Stimulated activated CD8-positive, alpha-beta memory T cell treated with anti-CD3 and anti-CD28 coated beads, Interleukin-4, amount 100 ng/mL, for 1 hour (primary cell): ENCODE measurements at places on chromosomes 2 and 18.

- DNase-seq = no peak
Measured at GRCh38 chr2:214542295-214542694, 131.4 kb downstream of the VWC2L start.

GRCh38 chr2:178105566-178105965 lies 6.7 kb upstream of the RBM45 start:
- no peak for DNase-seq

DNA sequence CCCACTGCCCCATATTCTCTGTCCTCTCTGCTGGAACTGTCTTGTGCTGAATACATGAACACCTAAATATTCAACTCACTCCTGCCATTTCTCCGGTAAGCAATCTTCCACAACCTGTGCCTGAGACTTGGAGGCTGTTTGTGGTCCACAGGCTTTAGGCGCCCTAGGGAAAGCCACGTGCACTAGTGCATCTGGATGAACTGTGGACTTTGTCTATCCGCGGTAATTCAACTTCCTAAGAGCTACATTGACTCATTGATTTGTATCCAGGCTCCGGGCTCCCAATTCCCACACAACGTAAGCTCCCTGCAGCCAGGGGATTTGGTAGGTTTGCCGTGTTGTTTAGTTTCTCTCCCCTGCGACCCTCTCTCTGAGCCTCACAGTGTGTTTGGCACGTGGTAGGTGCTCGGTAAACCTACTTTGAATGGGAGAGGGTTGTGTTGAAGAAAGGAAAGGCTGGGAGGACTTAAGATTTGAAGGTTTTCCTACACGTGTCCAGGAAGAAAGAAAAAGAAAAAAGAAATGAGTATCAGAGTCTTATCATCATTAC lies 718.2 kb downstream of the DPP10 start:
- DNase-seq = no peak

DNA sequence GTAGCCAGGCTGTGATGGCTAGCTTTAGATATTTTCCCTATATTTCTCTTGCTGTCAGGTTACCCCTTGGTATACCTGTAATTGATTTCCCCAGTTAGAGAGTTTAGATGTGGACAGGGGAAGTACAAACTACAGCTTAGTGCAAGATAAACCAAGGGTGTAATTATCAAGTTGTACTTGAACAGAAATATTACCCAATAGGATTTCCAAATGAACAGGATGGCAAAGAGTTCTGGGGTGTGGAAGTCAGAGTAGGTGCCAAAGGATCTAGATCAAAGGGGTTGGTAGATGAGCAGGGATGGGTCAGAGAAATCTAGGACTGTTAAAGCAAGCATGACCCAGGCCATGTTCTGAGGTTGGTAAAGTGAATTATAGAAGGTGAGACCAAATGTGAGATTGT lies 585.2 kb downstream of the CCDC85A start:
- DNase-seq = no peak

DNA sequence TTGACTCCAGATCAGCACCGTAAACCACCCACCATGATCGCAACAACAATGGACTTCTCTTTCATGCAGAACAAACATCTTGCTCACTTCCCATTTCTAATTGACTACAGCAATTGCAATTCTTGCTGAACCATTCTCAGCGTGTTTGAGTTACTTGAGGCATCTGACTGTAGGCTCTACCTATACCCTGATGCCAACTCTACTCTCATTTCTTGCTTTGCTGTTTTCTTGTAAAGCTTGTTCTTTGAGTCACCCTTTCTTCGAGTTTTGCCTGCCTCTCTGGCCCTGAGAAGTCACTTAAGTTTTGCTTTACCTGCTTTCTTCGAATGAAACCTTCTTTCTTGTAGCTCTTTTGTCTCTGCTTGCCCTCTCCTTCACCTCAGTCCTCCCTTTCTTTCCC lies 160.5 kb upstream of the RND3 start:
- DNase-seq = no peak

DNA sequence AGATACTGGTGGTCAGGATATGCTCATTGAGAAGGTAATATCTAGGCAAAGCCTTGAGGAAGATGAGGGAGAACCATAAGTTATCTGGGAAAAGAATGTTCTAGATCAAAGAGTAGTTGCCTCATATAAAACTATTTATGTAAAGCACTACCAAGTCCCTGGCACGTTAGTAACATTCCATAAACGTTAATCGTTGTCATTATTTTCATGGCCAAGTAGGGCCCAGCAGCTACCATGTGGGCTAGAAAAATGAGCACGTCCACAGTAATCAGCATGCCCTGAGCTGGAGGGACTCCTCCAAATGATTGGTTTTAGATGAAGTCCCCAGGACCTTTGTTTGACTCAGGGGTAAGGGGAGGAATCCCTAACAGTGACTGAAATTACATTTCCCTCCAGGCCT lies 32.7 kb upstream of the AFTPH start:
- no peak for DNase-seq

- no peak for DNase-seq
Measured at GRCh38 chr2:165594935-165595255, 125.4 kb downstream of the CSRNP3 start.

DNA sequence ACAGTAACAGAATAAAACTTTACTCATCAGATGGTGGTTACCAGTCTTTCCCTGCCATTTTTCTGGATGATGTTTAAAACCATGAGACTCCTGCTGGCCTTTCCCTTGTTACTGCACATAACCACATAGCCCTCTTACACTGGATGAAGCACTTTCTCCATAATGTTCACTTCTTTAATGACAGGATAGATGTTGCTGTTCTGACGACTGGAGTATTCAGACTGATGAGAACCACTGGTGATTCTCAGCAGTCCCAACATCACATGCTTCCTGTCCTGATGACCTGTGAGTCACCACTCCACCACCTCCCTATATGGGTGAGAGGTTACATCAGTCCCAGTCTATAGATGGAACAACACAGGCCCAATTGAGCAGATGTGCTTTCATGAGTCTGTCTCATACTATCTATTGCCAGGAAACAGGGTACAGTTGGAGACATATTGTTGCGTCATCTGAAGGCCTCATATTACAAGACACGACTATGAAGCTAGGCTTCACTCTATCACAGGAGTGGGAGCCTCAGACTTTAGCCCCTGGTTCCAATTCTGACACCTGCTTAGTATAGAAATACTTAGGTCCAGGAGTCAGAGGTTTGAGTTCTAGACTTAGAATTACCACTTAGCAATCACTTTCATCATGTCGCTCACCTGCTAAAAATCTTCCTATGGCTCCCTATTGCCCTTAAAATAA lies 145.7 kb upstream of the KLF7 start:
- DNase-seq = no peak

- no peak for DNase-seq
Measured at GRCh38 chr2:10282611-10283105, 20.0 kb upstream of the HPCAL1 start.

DNA sequence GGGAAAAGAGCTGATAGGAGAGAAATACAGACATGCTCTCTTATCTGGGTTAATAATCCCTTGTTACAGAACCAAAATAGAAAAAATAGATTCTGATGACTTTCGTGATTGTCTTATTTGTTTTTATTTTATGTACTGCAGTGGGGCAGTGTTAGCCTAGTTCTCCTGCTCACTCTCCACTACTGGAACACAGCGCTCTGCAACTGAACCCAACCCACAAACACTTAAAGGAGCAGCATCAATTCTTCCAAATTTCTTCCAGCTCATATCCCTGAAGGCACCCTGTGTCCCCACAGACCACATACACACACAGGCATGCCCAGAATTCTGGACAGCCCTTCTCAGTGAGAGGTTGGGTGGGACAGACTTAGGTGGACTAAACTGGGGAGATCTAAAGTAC lies 160.6 kb downstream of the SS18 start:
- no peak for DNase-seq
